B cell (primary cell): ENCODE measurements at places on chromosomes 5 and 9. TPM values are rescaled to one million over a fixed set of nuclear protein-coding genes. Genes with fewer than 3 reads are reported as not detected.
A peak's percentile ranks its signal among the peaks of the same experiment; 100 is the strongest.

- DNase-seq = no peak
These were observed 170.6 kb downstream of the CACNA1B start for GRCh38 chr9:138048184-138048583.

SH2D3C gene
- polyA plus RNA-seq = 67.6 and 85.5 TPM in 2 replicates

SPATA31E1 gene
- not detected in 2 replicates for polyA plus RNA-seq

DNA sequence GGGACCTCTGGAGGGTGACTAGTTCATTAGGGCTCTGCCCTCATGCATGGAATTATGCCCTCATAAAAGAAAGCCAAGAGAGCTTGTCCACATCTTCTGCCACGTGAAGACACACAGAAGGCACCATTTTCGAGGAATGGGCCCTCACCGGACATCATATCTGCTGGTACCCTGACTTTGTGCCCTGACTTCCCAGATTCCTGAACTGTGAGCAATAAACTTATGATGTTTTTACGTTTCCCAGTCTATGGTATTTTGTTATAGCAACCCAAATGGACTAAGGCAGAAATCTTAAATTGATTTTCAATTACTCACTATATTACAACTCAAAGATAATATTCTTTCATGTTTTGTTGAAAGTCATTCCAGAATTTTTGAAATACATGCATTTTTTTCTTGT is 163.8 kb upstream of the PAPPA start:
- DNase-seq = no peak

ABLIM3 gene
- 0.22 TPM in 1 of 2 replicates, not detected in the other for polyA plus RNA-seq

GKAP1 gene
- polyA plus RNA-seq = 2.7 and 5.8 TPM in 2 replicates

DNA sequence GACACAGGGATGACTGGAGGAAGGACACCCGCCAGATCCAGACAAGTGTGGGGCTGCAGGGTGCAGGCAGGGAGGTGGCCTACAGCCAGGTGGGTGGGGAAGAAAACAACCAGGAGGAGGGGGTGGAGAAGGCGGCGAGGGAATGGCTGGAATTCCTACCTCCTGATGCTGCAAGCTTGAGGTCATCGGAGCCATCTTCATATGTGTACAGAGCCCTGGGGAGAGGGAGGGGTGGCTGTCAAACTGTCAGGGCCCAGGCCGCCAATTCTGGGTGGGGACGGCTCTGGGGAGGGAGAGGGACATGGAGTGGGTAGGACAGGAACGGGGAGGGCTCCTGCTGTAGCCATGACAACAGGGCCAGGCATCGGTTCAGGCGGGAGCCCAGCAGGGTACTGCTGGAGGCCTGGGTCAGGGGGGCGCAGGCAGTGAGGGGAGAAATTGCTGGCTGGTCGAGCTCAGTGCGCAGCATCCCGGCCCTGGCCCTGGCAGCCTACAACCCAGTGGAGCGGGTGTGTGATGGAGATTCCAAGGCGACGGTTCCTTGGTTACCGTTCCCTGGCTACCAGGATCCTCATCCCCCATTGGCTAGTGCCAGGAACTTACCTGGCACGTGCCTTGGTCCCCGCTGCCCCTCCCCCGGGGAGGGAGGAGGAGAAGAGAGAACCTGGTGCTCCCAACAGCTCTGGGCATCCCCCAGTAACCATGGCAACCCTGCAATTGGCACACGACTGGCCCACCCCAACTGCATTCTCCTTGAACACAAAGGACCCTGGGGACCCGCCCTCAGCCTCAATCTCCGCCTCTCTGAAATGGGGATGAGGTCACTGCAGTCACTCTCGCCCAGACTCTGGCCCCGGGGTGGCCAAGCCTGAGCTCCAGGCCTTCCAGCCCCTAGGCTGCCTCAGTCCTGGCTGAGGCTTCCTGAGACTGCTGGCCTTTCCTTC is 4.5 kb downstream of the DBN1 start:
- no peak for DNase-seq

DNA sequence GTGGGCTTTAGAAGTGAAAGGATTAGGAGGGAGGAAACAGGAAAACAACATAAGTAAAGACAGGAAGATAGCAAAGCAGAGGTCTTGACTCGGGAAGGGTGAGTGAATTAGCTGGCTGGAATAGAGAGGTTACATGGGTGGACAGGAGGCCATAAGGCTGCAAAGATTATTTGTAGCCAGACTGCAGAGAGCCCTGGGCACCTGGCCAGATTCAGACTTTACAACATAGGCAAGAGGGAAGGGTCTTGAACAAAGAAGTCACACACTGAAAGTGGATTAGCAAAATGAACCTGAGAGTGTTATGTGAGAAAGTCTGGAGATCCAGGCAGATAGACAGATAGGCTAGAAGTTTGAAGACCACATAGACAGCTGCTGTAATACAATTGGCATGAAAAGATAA is 29.7 kb upstream of the CER1 start:
- DNase-seq = no peak

FOXI1 gene
- polyA plus RNA-seq = 0.17 TPM in 1 of 2 replicates, not detected in the other

- no peak for DNase-seq
These were observed 210.8 kb upstream of the SMARCA2 start for GRCh38 chr9:1804128-1804865.

EQTN gene
- 0.58 and 1.3 TPM in 2 replicates for polyA plus RNA-seq

ADAMTS6 gene
- polyA plus RNA-seq = 3.6 and 4.1 TPM in 2 replicates

DNA sequence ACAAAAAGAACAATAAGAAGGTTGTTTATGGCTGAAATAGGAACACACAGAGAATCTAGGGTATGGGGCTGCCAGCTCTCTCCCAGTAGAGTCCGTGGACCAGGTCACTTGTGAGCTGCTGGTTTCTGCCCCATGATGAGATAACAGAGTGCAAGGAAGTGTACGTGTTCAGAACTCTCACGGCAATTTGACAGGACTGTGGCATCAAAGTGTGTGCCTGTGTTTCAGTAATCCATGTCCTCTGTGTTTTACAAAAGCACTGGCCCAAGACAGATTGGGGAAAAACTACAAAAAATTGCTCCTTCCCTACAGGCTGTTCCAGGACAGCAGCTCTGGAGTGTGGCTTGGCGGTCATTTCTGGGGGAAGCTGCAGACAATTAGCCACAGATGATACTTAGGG is 184.6 kb downstream of the AUH start:
- DNase-seq = no peak

GRCh38 chr5:2205596-2206226 is 323.0 kb upstream of the IRX4 start:
- no peak for DNase-seq

DNA sequence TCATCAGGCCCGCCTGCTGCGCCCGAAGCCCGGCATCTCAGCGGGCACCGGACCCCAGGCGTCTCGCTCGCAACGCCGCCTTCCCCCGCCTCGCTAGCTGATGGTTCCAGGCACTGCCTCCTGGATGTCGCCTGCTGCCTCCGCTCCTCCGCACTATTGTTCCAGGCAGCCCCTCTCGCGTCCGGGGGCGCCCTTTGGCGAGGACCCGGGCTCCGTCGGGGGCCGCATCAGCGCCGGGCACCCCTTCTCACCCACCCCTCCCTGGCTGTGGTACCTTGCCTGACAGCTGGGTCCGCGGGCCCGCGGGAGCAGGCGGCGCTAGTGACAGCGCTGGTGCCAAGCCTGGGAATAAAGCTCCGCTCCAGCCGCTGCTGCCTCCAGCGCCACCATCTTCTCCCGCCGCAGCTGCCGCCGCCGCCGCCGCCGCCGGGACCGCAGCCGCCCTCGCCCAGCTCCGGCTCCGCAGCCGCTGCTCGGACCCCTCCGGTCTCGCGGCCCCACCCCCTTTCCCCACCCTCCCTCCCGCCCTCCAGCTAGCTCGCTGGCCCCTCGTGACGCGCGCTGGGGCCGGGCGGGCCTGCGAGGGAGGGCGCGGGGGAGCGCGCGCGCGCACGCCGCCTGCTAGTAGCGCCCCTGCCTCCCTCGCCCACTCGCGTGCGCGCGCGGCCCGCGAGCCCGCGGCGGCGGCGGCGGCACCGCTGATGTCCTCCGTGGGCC is at the start of gene APBA1:
Gene APBA1 (minus strand): TSS at position 493 of the 717 bp plus-strand sequence.
- peak; percentile 35 for DNase-seq

PCDHGA10 gene
- polyA plus RNA-seq = 0.06 and 0.10 TPM in 2 replicates

- DNase-seq = no peak
These were observed 93.8 kb downstream of the ANKRD18A start for GRCh38 chr9:38526591-38526990.

DNA sequence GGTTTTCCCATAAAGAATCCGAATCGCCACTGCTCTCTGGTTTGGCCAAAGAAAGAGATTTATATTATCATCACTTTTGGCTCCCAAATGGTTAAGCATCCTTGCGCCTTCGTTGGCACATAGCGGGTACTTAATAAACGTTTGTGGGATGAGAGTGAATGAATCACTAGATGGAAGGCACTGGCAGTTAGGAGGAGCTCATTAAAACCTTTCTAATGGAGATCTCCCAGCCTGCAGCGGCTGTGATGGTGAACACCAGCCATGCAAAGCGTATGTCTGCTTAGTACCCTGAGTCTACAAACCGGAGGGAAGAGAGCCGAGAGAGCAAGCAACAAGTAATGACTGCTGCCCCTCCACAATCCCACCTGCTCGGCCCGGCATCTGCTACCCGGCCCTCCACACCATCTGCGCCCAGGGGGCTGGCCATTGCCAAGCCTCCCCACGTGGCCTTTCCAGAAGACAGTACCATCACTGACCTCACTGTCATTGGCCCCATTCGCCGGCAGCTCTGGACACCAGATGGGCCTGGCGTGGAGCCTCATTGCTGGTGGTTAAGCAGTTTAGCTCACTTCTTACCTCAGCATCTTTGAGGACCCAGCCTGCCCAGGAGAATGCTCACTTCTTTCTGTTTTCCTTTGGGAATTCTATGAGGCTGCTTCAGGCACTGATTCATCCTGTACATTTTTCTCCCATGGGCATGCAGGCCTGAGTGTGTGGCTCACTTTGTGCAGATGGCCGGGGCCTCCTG is 39.3 kb upstream of the ANKRD33B start:
- no peak for DNase-seq

CYLC2 gene
- polyA plus RNA-seq = not detected in 2 replicates

PCDHGB1 gene
- polyA plus RNA-seq = 0.09 and 0.10 TPM in 2 replicates

- peak; percentile 79 for DNase-seq
These were observed 47.1 kb upstream of the NEK6 start for GRCh38 chr9:124210697-124211096.

PDCD1LG2 gene
- not detected in 2 replicates for polyA plus RNA-seq

GRCh38 chr9:109311731-109312130 is 9.1 kb downstream of the EPB41L4B start:
- peak; percentile 21 for DNase-seq

DNA sequence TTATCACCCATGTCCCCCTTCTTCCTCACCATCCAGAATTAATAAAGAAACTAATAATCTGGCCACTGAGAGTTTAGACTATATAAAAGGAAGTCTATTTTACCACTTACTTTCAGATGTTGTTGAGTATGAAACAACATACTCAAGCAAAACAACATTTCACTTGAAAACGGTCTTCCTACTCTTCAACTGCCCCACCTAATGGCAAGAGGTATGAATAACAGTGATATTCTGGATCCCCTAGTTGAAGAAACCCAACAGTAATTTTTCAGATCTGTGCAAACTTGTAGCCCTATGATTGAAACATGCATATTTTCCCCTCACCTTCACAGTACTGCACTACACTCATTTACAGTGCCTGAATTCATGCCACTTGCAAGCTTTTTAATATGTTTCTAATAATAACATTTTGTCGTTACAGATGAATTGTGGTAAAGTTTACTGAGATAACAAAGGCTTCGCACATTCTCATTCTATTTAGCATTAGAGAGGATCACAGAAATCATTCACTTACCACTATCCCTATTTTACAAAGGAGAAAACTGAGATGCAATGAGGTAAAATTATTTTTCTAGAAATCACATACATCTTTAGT is 267.9 kb upstream of the PDE4D start:
- DNase-seq = no peak

DNA sequence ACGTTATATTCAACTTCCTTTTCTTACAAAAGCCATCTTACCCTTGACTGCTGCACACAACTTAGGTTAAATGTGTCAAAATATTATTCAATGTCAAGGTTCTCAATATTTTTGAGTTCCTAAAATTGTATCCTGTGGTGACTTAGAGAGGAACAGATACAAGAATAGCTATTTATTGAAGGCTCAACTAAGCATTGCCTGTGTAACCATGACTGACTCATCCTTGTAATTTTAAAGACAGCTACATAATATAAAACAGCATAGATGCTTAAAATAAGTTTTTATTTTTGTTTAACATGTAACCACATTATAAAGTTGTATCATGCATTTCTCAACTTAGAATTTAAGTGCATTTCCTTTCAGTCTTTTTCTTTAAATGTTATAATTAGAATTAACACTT is 312.9 kb upstream of the RGMB start:
- no peak for DNase-seq

- no peak for DNase-seq
These were observed 23.2 kb downstream of the GAPVD1 start for GRCh38 chr9:125284855-125285254.

DNA sequence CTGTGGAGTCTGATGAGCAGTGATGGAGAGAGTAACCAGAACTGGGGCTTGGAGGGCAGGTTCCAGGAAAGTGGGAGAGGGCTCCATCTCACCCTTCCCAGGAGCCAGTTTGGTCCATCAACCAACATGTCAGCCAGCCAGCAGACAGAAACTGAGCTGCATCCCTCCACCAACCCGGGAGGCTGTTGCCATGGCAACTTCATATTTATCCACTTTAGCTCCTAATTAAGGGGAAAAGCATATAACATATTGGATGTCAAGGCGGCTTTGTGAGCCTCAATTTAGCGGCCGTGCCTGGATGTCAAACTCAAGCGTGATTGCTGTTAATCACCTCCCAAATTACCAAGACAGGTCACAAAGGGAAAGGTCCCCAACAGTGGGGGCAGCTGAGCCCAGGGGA is 81.5 kb upstream of the ARAP3 start:
- no peak for DNase-seq

DNA sequence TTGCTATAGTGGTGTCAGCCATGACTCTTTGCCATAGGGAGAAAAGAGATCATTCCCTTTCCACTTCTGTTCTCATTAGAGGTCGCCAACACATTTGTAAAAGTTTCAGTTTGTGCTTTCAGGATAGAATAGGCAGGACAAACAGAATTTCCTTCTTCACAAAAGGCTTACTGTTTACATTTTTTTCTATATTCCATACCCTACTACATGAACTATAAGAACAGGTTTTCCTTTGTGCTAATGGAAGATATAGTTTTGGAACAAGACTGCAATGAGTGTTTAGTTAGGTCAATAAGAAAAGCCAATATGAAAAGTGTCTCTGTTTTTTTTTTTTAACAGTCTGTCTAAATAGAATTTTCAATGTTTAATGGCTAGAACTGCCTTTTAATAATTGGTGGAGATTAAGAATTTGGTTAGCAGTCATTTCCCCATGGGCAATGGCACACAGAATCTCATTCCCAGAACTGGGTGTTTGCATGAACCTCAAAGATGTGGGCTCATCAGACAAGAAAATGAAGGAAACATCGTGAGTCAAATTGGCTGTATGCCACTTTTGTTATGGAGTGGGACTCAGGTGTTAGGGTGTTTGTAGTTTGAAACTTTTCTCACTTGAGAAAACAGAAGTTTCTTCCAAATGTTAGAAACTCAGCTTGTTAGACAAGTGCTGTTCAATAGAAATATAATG is 75.2 kb upstream of the PRLR start:
- DNase-seq = no peak

DNA sequence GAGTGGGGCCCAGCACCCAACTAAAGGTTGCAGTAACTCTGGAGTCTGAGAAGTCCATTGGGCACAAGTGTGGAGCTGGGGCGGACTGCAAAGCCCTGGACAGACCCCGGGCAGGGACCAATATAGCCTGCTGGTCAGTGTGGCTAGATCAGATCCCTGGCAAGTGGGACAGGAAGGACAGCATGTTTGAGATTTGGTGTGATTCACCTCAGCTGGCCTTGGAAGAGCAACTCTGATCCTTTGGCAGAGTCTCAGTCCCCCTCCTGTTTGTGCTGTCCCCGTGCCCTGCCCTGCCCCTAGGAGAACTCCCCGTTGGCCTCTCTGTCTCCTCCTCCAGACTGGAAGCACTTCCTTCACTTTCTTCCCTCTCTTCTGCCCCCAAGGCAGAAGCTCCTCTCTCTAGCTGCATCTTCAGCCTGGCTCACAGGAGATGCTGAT is 255.3 kb downstream of the FSTL4 start:
- DNase-seq = no peak
